Stimulated activated CD4-positive, alpha-beta T cell treated with anti-CD3 and anti-CD28 coated beads, Interleukin-1b, Interleukin-23, amount 100 ng/mL, for 1 hour (primary cell): ENCODE measurements at places on chromosomes 5 and 9.

GRCh38 chr5:160398806-160399205, 1.0 kb downstream of the FAM200C start:
- DNase-seq, result no peak

DNA sequence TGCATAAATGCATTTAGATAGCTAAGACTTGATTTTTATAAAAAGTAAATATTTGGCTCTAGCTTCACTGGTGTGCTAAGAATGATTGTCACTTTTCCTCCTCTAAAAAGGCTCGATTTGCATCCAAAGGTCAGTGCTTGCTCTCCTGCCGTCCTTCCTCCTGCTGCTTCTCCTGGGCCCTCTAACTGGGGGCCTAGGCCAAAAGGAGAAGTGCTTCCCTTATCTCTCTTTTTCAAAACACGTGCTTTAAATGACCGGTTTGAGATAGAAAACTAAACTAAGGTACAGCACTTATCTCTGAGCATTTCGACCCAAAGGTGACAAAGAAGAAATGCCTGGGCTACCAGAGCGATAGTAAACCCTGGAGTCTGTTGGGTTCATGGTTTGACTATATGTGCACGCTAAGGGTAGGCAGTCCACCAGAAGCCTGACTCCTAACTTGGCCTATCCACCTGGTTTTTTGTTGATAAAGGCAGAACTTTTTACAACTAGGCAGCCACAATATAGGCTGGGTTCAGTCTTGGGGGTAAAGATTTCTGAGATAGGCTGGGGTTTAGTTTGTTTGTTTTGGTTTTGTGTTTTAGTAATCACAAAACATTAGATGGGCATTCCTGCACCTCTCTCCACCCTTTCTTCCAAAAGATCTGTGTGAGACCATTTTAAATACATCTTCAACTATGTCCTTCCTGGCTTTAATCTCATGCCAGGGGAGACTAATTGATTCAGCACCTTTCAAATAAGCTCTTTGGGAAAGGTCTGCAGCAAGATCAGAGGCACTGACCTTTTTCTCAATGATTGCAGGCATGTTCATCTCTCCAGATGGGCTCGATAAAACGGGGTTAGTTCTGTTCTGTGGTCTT, 3.8 kb downstream of the NR2F1-AS1 start:
- no peak for DNase-seq

GRCh38 chr5:42547141-42547540, 123.9 kb downstream of the GHR start:
- no peak for DNase-seq

DNA sequence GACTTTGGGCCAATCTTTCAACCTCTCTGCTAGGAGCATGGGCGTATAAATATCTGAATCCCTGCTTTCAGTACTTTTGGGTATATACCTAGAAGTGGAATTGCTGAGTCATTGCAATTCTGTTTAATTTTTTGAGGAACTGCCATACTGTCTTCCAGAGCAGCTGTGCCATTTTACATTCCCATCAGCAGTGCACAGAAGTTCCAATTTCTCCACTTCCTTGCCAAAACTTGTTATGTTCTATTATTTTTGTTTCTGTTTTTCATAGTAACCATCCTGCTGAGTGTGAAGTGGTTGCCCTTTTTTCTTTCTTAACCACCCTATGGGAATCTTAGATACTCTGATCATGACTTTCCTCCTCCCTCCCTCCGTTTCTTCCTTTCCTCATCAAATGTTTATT, 11.1 kb upstream of the CCIN start:
- DNase-seq, result no peak

DNA sequence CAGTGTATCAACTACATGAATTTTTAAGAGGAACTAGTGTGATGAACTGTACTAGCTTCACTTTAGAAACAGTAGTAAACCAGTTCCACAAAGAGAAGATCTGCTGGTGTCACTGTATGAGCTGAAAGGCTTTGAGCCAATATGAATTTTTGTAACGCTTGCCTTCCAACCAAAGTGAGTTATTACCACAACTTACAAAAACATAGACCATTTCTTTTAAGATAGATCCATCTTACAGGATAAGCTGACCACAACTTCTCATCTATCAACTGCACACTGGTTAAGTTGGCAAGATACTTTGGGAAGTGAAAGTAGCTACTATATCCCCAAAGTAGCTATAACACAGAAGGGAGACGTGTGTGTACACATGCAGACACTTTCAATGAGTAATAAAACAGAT, 849.6 kb upstream of the DMAC1 start:
- DNase-seq, result no peak

DNA sequence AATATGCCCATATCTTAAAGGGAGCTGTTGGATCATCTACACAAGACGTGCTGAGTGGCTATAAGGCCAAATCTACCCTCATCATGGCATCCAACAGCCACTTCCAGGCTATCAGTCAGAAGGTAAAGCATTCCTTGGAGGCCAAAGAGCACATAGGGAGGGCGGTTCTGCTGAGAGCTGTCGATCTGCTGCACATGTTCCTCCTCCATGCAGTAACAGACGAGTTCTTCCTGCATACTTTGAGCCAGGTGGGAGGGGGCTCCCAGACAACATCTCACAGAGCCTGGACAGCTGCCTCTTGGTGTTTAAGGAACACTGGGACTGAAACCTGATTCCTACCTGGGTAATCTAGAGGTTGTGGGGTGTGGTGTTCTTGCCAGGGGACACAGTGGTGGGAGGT, 93.3 kb upstream of the RAI14 start:
- no peak for DNase-seq

- no peak for DNase-seq
Measured at GRCh38 chr5:67287510-67288268, 91.1 kb upstream of the CD180 start.

DNA sequence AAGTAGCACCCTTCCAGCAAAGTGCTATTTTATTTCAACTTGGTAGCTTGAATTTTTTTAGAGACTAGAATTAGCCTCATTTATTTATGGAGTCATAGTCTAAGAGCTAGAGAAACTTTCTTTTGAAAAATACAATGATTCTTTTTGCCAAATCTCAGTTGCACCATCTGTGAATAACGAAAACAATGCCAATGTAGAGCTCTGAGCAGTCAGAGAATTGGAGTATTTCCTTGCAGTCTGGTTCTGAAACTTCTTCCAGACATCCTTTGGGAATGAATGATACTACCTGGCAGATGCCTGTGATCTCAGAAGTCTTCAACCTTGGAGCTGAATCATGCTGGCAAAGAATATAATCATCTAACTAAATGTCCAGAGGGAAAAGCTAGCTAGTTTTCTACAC, 511.5 kb upstream of the CYLC2 start:
- DNase-seq, result no peak

DNA sequence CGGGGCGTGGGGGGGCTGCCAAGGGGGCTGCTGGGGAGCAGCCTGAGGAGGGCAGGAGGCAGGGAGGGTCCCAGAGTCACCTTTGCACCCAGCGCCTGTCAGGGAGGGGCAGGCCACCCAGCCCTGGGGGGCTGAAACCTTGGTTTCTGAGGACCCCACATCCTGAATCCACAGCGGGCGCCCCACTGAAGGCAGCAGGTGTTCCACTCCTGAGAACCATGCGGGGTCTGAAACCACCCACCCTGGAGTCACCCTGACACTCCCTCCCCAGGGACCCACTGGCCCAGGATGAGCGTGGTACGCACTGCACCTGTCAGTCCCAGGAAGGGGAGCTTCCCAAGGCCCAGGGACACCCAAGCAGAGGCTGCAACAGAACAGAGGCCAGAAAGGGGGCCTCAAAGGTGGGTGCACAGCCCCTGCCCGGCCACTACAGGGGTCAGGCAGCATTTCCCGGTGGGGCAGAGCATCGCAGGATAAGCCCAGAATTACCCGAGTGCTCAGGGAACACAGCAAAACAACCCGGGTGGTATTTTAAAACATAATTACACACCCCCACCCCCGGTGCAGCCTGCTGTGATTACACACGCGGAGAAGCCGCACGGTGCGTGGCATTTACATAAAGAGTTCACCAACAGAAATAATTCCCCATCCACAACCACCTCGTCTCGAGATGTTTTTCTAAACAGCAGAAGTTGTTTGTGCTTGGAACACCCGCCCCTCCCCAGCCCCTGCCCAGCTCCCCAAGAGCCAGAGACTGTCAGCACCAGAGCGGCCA, 57.3 kb upstream of the UBAC1 start:
- DNase-seq, result no peak

GRCh38 chr9:91060520-91061343, 259.1 kb downstream of the SYK start:
- no peak for DNase-seq

DNA sequence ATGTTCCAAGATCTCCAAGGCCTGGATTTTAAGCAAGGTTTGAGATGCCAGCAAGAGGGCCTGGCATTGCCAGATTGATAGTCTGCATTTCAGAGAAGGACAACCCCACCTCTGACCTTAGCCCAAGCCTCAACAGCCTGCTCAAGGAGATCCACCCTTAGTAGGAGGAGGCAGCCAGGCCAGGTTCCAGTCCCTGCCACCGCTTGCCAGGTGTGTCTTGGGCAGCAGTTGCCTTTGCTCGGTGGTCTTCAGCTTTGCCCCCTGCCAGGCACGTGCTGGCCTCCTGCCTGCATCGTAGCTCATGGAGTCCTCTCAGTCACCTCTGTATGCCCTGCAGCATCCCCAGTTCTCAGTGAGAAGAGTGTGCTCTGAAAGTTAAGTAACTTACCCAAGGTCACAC, 134.2 kb downstream of the KCNIP1 start:
- DNase-seq, result no peak

- DNase-seq, result no peak
Measured at GRCh38 chr5:67164856-67165525, 31.6 kb downstream of the CD180 start.

DNA sequence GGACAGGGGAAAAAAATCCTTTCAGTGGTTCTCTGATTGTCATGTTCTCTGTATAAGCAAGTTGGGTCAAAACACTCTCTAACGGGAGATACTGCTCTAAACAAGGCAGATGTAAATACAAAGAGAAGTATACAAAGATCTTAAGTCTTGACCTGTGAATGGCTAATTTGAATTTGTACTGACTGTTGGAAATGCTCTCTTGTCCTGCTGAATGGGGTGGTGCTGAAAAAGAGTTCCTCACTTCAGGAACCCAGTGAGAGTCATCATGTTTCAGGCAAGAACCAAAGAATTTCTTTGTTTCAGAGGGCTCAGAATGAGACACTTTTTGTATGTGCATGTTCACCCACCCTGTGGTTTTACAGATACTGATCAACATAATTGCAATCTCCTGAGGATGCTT, 461.0 kb downstream of the NR2F1-AS1 start:
- DNase-seq, result no peak

DNA sequence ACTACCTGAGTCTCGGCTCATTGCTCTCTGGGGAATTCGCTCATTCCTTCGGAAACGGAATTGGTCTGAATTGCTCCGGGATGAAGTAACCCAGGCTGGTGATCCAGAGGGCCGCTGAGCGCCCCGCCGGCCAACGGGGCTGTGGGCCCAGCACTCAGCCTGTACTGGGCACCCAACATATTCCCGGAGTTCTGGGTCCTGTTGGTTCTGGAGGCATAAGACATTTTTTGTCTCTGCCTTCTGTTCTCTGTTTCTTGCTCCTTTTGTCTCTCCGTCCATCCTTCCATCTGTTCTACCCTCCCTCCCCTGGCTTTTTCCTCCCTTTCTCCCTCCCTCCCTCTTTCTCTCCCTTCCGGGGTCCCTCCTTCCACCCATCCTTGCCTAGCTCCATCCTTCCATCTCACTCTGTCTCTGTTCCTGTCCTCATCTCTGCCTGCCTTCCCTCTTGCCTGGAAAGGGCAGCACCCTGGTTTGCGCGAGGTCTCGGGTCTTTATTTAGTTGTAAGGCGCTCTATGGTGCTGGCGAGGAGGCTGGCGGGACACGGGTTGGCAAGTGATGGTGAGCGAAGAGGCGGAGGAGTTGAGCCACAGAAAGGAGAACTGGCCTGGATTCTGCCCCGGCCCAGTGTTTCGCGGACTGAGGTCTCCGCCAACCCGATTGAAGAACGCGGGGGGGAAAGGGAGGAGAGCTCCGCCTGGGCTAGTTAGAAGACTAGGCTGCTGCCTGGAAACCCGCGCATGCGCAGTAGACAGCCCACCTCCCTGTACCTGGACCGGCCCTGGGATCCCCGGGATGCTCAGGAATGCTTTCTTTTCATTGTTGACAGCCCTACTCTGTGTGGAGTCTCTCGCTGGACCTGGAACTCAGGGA, 1468.0 kb downstream of the FOXD4L5 start:
- DNase-seq, result peak; percentile 46

- no peak for DNase-seq
Measured at GRCh38 chr5:96752341-96753016, 55.3 kb downstream of the ERAP1 start.

- DNase-seq, result no peak
Measured at GRCh38 chr5:36681711-36682110, 75.3 kb downstream of the SLC1A3 start.

DNA sequence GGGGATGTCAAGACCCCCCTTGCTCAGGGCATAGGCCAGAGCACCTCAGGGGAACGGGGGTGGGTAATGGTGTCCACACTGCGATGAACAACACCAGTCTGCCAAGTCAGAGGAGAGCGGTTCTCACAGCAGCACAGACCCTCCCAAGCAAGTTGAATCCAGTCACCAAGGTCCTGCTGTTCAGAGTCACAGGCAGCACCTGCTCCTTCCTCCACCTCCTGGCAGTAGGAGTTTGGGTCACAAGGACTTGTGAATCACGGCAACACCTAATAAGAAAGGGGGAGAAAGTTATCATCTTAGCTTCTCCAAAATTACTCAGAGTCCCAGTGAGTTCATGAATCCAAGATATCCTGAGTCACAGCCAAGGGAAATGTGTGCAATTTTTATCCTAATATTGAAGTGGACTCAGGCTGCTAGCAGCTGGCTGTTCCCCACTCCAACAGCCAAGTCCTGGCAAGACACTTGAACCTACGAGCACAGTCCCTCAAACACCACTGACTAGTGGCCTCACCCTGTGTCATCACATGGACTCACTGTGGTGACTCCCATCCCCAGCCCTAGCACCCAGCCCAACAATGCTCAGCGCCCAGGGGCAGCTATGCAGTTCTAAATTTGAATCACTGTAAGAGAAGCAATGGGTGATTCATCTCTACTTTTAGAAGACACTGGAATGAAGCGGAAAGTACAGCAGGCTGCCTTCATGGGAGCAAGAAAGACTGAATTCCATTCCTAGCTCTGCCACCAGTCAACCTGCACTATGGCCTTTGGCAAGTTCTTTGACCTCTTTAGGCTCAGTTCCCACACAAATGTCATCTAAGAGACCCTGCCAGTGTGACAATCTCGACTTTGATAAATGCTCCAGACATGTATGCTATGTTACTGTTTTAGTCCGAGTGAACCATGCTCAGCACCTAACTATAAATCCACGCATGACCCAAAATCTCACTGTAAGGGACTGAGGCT, 113.7 kb downstream of the KLHL3 start:
- no peak for DNase-seq

GRCh38 chr5:173831196-173831914, 56.8 kb upstream of the CPEB4 start:
- no peak for DNase-seq

DNA sequence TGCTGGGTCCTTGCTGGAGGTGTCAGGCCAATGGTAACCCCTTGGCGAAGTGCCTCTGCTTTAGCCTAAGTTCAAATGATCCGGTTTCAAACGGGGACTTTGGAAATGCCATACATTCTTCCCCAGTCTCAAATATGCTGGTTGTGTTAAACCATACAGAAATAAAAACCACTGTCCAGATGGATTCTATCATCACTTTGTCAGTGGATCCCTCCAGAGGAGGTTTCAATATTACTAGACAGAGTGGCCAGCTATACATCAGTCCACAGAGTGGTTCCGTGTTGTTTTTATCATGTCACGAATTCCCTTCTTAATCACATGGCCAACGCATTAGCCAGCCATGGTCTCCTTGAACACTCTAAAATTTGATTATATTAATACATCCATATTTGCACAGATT, 7.3 kb upstream of the RANBP17 start:
- DNase-seq, result no peak

- no peak for DNase-seq
Measured at GRCh38 chr5:177402271-177403043, 2.0 kb upstream of the PFN3 start.
